ENCODE measurements at places on chromosomes 16 and 17.

DNA sequence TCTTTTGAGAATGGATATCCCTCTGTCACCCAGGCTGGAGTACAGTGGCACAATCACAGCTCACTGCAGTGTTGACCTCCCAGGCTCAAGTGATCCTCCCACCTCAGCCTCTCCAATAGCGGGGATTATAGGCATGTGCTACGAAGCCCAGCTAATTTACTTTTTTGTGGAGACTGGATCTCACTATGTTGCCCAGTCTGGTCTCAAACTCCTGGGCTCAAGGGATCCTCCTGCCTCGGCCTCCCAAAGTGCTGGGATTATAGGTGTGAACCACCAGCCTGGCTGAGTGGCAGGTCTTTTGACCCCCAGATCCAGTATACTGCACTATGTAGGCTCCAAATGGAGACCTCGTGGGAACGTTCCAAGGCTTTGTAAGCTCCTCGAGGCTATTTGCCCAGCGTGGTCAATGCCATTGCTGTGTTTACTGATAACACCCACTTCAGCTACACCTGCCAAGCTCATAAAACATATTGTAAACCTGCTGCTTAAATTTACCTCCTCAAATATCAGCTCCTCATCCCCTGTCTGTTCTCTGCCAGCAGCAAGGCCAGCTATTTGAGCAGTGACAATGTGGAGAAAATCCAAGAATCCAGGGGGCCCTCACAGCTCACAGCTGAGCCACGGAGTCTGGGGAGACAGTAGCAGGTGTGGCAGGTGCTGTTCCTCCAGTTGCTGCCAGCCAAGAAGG lies 16.2 kb upstream of the KIFC3 start:
- no peak overlapping the region for H3K4me3 ChIP-seq
- no peaks in the 10 kb centered on the region for H3K27me3 ChIP-seq
- no peak for DNase-seq
- no peak overlapping the region for H3K27ac ChIP-seq
- H3K4me1 ChIP-seq = peaks cover 16% of the 10 kb centered on the region
- H3K36me3 ChIP-seq = no peaks in the 10 kb centered on the region

DNA sequence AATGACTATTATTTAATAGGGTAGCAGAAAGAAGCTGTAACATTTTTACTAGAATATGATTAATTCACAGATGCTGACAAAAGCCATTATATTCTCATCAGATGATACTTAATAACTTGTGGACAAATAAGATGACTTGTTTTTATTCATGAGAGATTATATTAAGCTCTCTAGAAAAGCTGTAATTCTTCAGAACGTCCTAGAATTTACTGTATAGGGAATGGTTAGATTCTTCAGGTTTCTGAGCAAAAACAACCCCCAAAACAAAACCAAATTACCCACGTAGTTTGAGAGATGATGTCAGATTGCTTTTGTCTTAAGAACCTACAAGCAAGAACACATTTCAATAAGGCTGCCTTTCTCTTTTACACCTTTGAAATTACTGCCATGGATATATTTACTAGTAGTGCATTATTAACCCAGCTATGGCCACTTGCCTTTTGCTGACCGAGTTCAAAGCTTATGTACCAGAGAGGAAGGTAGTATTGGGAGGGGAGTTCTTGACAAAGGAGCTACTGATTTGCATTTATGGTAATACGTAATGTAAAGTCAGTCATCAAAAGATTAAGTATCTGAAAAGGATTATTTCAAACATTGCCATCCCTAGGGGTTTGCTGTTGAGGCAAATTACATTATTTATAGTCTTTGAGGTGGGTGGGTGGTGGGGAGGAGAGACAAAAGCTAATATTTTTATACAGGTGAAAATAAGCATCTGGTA lies 51.7 kb downstream of the NLK start:
- DNase-seq = no peak
- no peaks in the 10 kb centered on the region for H3K36me3 ChIP-seq
- H3K27me3 ChIP-seq = no peaks in the 10 kb centered on the region

GRCh38 chr17:42342242-42343008 lies 45.8 kb downstream of the STAT3 start:
- H3K4me1 ChIP-seq = peaks cover 7% of the 10 kb centered on the region
- peaks cover 81% of the 10 kb centered on the region for H3K36me3 ChIP-seq
- no peak for DNase-seq
- H3K27me3 ChIP-seq = no peaks in the 10 kb centered on the region
- no peak overlapping the region for H3K27ac ChIP-seq

- no peak for DNase-seq
- H3K36me3 ChIP-seq = no peaks in the 10 kb centered on the region
- H3K27me3 ChIP-seq = no peaks in the 10 kb centered on the region
- peaks cover 10% of the 10 kb centered on the region for H3K4me1 ChIP-seq
These were observed 28.1 kb downstream of the MMP15 start for GRCh38 chr16:58053682-58054005.

DNA sequence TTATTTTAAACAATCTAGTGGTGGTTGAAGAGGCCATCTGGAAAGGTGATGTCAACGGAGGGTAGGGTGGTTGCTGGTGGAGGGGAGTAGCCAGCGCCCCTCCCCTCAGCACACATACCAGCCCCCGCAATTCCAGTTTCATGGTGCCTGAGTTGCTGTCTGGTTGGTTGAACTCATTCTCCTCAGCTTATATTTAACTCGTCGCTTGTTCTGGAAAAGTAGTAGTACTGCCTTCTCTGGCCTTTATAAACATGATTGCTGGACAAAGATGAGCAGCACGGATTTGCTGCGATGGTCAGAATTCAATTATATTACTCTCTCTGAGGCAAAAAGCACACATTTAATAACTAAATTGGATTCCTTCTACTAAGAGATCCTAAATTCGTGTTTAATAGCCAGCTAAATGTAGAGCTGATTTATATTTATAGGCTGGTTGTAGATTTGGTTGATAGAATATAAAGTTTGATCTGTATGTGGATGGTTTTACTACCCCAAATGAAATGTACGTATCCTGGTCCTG lies 238.0 kb upstream of the TBX2 start:
- H3K27me3 ChIP-seq = no peaks in the 10 kb centered on the region
- H3K4me1 ChIP-seq = no peaks in the 10 kb centered on the region

GRCh38 chr17:38613981-38614779 lies 8.4 kb upstream of the SRCIN1 start:
- H3K4me3 ChIP-seq = no peak overlapping the region
- peaks cover 12% of the 10 kb centered on the region for H3K27me3 ChIP-seq
- H3K4me1 ChIP-seq = no peaks in the 10 kb centered on the region
- H3K36me3 ChIP-seq = no peaks in the 10 kb centered on the region
- no peak overlapping the region for H3K27ac ChIP-seq
